ENCODE measurements at places on chromosomes 6 and 20.

- no peak for DNase-seq
These were observed 230.3 kb downstream of the IBTK start for GRCh38 chr6:82017288-82017687.

- no peak for DNase-seq
These were observed 572 bp upstream of the ZDHHC14 start for GRCh38 chr6:157380458-157380778.

DNA sequence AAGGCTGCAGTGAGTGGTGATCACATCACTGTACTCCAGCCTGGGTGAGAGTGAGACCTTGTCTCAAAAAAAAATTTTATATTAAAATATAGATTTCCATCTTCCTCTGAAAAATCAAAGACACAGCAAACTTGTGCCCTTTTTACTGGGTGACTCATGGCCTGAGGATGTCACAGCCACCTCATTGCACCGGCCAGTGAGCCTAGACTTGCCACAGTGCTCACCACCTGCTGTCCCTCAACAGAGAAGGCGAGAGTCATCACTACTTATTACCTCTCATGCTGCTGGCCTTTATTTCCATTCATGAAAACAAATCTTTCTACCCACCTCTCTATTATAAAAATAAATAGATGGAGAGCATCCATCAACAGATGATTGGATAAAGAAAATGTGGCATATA lies 295.8 kb downstream of the PREX1 start:
- DNase-seq = no peak

DNA sequence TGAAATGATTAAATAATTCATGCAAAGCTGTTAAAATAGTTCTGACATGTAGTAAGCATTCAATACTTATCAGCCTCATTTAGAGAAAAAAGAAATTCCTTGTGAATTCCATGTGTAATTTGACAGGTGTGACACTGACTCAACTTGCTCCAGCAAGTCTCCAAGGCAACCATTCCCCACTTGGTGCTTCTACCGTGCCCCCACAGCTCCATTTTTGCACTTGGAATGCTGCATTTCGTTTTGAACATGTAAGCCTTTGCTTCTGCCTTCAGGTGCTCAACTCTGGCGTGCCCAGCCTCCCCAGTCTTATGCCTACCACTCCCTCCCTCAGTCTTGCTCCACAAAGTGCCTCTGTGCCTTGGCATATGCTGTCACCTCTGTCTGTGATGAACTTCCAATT lies 760.6 kb upstream of the CHD6 start:
- DNase-seq = no peak

- DNase-seq = no peak
These were observed 21.2 kb upstream of the MAPK13 start for GRCh38 chr6:36109092-36109491.

DNA sequence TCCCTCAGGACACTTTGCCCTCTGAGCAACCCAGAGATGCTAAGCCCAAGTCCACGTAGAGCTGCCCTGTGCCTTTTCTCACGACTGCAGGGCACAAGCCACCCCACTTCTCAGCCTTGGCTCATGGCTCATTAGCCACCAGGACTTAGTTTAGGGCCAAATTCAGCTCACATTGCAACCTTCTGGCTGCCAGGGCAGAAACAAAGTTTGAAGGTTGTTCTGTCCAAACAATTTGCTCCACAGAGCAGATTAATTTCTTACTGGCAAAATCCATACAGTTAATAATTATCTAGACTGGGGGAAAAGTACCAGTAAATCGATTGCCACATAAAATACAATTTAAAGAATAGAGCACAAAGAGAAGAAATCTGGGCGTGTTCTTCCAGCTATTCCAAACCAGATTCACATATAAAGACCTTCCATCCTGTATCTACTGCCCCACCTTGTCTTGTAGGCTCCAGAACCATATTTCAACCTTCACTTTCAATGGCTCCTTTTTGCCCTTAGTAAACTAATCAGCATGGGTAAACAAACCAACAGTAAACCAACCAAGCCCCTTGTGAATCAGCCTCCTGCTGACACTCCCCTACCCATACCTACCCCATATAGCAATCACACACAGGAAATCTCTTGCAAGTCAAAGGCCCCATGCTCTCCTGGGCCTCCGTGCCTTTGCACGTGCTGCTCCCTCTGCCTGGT lies 101.9 kb downstream of the QRSL1 start:
- DNase-seq = no peak

GRCh38 chr6:1242021-1242420 lies 69.9 kb upstream of the FOXQ1 start:
- DNase-seq = no peak

DNA sequence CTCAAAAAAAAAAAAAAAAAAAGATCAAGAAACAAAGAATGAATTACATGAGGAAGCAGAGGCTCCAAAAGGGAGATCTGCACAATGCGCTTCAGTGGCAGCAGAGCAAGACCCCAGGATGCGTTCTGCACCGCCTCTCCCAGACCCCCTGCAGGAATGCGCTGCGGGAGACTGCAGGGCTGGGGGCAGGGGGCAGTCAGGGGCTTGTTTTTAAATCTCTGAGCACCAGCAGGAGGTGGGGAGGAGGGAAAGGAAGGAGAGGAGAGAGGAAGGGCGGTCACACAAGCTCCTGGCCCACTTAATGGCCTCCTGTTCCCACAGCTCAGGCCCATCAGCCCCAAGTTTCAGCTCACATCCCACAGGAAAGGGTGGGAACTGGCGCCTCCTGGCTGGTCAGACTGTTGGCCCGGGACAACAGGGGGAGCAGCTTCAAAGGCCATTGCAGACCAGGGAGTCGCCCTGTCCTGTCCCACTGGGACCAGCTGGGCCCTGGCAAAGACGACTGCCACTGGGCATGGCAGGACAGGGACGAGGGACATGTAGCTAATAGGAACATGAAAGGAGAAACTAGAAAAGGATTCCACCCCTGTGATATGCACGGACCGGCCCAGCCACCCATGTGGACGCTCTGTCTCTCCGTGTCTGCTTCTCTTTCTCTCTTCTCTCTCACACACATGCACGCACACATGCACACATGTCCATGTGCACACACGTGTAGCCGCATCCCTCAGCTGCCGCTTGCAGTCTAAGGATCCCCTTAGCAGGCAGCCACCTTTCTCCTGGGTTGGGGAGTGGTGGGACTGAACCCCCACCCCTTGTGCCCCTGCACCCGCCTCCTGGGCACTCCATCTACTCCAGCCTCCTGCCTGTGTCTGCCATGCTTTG lies 34.7 kb downstream of the TFEB start:
- no peak for DNase-seq

- DNase-seq = no peak
These were observed 19.0 kb downstream of the REM1 start for GRCh38 chr20:31494131-31494530.

All from NCI-H1417 (cell line).